ENCODE measurements at places on chromosomes 16 and 17.

- peak; percentile 5 for DNase-seq
Measured at GRCh38 chr16:66926961-66927436, 1.7 kb upstream of the RRAD start.

- no peak for DNase-seq
Measured at GRCh38 chr16:85948138-85948509, 49.2 kb downstream of the IRF8 start.

GRCh38 chr16:69371564-69371963, 14.2 kb downstream of the TERF2 start:
- DNase-seq, result no peak

DNA sequence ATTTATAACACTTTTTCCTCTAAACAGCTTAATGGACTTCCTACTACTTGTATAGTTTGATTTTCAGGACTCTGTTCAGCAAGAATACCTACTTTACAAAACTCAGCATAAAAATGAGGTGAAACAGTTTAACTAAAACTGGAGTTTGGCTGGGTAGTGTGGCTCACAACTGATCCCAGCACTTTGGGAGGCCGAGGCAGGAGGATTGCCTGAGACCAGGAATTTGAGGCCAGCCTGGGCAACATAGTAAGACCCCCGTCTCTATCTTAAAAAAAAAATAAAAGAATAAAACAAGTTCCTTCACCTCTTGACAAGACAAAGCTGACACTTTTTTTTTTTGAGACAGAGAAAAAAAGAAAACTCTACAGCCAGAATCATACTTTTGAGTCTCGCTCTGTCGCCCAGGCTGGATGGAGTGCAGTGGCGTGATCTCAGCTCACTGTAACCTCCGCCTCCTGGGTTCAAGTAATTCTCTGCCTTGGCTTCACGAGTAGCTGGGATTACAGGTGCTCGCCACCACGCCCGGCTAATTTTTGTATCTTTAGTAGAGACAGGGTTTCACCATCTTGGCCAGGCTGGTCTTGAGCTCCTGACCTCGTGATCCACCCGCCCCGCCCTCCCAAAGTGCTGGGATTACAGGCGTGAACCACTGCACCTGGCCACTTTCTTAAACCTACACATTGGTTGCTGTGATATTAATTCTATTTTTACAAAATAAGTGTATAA, 2.6 kb downstream of the PDF start:
- DNase-seq, result no peak

DNA sequence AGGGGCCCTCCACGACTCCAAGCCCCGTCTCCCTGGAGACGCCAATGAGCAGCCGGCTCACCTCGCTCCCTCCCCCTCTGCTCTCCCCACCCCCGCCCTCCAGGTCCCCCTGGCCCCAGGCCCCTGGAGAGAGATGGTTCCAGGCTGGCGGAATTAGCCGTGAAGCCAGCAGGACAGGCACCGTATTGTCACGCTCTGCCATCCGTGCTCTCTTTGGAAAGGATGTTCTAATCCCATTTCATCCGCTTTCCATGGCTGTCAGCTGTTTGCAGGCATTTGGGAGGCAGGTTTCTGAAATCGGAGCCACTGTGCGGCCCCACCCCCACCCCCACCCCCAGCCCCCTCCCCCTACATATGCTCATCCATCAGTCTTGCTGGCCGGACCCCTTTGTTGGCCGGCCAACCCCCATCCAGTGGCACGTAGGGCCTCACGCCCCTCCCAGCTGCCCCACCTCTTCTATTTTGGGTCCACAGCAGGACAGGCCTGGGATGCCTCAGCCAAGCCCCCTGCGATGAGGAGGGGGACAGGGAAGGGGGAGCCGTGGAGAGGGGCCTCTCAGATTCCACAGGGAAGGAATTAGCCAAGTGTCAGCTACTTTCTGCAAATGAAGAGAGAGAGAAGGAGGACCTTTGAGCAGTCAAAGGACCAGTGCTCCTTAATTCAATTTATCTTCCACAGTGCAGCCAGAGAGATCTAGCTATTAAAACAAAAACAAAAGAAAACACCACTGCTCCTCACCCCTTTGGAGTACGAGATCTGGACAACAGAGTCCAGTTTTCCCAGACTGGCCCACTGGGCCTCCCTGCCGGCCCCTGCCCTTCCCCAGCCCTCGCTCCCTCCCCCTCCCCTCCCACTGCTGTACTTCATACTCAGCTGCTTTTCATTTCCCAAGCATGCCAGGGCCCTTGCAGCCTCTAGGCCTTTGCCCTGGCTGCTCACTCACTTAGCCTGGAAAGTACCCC, 30.7 kb downstream of the SDK2 start:
- DNase-seq, result no peak

DNA sequence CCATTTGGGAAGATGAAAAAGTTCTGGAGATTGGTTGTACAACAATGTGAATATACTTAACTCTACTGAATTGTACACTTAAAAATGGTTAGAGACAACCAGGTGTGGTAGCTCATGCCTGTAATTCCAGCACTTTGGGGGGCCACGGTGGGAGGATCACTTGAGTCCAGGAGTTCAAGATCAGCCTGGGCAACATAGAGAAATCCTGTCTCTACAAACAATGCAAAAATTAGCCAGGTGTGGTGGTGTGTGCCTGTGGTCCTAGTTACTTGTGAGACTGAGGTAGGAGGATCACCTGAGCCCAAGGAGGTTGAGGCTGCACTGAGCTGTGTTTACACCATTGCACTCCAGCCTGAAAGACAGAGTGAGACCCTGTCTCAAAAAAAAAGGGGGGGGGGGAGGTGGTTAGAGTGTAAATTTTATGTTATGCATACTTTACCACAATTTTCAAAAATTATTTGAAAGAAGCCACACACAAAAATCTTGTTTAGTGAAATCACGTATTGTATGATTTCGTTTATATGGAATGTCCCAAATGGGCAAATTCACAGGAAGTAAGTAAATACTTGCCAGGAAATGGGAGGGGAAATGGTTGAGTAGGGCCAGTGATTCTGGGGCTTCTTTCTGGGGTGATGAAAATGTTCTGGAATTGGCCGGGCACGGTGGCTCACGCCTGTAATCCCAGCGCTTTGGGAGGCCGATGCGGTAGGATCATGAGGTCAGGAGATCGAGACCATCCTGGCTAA, 37.1 kb upstream of the AMZ2 start:
- DNase-seq, result no peak

GRCh38 chr17:50938821-50939541, 72.8 kb upstream of the TOB1 start:
- no peak for DNase-seq

- no peak for DNase-seq
Measured at GRCh38 chr17:39665642-39666224, 584 bp downstream of the TCAP start.

DNA sequence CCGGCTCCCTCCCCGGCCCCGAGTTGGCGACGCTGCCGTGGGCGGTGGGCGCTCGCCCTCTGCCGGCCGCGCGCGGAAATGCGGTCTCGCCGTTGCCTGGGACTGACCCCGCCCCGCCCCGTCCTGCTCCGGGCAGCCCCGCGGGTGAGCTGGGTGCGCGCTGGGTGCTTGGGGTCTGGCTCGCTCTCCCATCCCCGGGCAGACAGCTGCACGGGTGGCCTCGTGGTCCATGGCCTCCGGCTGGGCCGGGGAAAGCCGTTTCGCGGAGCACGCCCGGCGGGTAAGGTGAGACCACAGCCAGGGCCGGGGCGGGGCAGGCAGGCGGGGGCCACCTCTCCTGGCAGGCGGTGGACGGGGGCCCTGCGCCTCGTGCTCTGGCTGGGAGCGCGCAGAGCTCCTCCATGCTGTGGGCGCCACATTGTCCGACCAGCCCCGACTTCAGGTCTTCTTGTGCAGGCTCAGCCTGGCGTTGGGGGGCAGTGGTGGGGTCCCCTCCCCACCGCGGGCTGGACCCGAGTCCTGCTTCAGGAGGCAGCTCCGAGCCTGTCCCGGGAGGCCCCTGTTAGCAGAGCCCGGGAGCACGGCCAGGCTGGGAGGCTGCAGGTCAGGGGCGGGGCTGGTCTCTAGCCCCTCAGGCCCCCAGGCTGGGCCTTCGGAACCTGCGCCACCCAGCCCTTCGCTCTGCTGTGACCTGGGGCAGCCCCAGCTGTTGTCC, 7.0 kb upstream of the C1QTNF8 start:
- DNase-seq, result peak; percentile 71

GRCh38 chr17:67836205-67836987, 11.1 kb downstream of the BPTF start:
- DNase-seq, result no peak

DNA sequence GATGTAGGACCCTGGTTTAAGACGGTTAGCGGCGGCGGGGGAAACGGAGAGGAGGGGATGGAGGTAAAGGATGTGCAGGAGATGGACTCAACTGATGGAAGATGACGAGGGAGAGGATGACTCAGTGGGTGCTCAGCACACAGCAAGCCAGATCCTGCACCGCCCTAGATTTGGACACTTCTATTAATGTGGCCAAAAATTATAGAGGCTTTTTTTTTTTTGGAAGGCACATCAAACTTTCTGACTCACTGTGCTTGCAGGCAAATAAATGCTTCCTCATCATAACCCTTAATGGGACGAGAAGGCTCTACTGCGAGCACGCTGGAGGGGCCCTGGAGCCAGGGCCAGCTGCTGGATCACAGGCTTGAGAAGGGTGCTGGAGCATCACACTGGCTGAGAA, 36.0 kb downstream of the RTN4RL1 start:
- DNase-seq, result no peak

GRCh38 chr17:79950751-79951150, 84.9 kb downstream of the TBC1D16 start:
- DNase-seq, result no peak

GRCh38 chr17:81371910-81372760, 23.1 kb upstream of the BAHCC1 start:
- no peak for DNase-seq

GRCh38 chr17:80942423-80943345, 49.0 kb upstream of the CHMP6 start:
- DNase-seq, result no peak

DNA sequence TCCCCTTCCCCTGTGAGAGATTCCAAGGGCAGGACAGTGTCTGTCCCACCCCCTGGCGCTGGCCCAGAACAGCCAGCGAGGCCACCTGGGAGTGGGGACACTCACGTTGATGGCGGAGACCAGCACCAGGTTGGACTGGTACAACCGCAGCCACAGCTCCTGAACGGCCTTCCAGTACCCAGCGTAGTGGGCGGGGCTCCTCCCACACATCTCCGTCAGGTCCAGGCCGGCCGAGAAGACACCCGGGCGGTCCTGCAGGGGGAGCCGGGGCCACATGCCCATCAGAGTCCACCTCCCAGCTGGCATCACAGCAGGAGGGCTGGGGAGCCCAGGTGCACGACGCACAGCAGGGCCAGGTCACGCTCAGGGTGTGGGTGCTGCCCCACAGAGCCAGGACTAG, 7.1 kb downstream of the ECI1 start:
- no peak for DNase-seq

DNA sequence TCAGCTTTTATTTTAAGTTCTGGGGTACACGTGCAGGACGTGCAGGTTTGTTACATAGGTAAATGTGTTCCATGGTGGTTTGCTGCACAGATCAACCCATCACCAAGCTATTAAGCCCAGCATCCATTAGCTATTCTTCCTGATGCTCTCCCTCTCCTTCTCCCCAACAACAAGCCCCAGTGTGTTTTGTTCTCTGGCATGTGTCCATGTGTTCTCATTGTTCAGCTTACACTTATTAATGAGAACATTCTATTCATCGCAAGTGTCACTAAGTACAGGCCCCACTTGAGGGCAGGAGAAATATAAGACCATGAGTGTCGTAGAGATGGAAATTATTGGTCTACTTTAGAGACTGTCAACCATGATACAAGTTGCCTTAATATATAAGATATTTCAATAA, 615.1 kb downstream of the CDH8 start:
- DNase-seq, result no peak

DNA sequence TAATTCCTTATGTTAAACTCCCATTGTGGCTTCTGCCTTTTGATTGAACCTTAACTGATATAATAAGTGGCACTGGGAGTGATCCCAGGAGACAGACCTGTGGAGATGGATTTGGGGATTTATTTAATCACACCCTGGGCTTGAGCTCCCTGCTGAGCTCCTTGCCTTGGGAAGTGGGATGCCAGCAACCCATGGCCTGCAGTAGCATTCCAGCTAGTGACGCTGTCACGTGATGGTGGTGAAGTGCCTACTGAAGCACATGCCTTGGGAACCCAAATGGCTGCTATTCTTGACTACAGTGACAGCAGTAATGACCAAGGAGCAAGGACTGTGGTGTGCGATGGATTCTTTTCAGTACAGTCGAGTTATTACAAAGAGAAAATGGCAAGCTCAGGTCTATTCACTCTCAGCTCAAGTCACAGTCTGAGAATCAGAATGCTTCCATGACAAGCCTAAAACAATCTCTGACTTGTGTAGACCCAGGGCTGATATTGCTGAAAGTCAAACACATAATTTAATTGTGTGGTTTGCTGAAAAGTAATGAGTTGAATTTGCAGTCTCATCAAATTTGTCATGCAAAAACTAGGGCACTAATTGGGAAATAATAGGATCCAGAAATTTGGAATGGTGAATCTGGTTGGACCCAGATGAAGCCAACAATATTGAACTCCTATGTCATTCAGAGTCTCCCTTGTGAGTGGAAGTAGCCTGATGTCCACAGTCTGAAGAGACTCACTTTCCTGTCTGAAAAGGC, 47.1 kb downstream of the BCL7C start:
- DNase-seq, result no peak

DNA sequence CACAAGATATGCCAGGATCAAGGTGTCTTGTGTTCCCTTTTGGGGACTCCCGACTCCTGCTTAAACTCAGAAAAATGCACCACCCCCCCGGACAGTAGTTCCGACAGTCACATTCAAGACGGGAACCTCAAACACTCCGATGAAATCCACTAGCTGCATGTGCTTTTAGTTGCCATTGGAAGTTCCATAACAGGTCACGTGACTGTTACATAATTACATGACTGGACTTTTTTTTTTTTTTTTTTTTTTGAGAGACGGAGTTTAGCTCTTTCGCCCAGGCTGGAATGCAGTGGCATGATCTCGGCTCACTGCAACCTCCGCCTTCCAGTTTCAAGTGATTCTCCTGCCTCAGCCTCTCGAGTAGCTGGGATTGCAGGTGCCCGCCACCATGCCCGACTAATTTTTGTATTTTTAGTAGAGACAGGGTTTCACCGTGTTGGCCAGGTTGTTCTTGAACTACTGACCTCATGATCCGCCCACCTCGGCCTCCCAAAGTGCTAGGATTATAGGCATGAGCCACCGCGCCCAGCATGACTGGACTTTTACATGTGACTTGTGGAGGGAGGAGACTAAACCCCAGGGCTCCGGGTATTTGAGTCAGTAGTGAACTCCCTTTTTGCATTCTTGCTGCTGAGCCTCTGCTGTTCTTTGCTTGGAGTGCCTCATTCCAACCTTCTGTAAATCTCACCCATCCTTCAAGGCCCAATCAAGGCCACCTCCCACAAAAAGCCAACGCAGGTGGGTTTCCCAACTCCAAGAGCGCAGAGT, 1.6 kb downstream of the SIRT7 start:
- DNase-seq, result no peak

DNA sequence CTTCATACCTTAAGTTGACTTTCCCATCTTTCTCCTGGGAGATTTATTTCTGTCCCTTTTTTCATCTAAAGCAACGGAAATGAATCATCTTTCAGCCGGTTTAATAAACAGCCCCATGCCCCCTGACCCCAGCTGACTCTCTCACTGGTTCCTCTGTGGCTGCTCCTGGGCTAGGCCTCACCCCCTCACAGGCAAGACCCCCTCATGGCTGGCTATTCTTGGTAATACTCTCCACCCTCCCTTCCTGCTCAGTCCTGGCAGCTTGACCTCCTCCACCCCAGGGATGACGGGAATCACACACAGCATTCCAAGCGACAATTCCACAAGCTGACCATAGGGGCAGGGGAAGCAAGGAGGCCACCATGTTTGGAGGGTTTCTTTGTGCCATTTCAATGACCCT, 1.5 kb upstream of the ADAP2 start:
- no peak for DNase-seq

- no peak for DNase-seq
Measured at GRCh38 chr17:40484973-40485530, 16.4 kb downstream of the TNS4 start.

- DNase-seq, result no peak
Measured at GRCh38 chr17:79628861-79629547, 18.2 kb upstream of the RBFOX3 start.

Measured in CD4-positive, alpha-beta T cell treated with Interleukin-17A for 1 hour (primary cell).